ENCODE measurements at places on chromosomes 12 and 14.
A peak's percentile ranks its signal among the peaks of the same experiment; 100 is the strongest.

DNA sequence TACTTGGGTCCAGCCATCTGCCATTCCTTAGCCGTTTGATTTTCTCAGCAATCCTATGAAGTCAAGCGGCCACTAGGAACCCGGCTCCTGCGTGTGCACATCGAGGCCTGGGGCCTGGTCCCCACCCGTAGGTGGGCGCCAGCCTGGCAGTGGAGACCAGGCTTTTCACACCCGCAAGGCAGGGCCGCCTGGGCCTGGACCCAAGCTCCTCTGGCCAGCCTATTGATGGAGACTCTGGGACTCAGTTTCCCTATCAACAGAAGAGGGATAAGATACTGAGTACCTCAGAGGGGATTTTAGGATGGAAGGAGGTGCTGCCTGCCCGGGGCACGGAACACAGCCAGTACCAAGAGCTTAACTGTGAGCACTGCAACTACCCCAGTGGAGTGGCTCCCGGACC is 104.3 kb upstream of the C14orf180 start:
- DNase-seq: no peak

DNA sequence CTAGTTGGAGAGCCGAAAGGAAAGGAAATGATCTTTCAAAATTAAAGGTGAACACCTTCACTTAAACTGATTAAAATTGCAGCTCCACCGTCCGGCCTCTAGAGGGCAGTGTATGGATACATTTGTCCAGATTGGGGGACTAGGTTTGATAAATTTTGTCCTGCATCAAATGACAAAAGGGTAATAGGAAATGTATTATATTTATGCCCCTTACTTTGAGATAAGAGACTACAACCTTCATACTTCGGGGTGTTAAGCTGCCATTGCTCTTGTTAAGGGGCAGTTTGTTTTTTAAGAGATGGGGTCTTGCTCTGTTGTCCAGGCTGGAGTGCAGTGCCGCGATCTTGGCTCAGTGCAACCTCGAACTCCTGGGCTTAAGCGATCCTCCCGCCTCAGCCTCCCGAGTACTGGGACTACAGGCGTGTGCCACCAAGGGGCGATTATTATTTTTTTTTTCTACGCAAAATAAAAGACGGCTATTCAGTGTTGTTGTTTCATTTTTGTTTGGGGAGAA is 818 bp upstream of the SUOX start:
- DNase-seq: peak; percentile 45

DNA sequence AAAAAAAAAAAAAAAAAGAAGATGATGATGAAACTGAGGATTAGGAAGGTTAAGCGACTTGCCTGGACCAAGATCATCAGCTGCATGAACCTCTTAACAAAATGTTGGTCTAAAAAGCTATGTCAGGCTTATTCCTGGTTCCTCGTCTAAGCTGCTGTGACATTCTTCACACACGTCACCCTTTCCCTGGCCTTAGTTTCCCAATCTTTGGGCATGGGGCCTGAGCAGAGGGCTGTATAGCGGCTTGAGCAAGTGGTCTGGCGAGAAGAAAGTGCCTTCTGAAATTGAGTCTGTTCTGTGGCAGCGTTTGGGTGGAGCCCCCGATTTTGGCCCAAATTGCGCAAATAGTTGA is 58.7 kb upstream of the CCND2 start:
- no peak for DNase-seq

DNA sequence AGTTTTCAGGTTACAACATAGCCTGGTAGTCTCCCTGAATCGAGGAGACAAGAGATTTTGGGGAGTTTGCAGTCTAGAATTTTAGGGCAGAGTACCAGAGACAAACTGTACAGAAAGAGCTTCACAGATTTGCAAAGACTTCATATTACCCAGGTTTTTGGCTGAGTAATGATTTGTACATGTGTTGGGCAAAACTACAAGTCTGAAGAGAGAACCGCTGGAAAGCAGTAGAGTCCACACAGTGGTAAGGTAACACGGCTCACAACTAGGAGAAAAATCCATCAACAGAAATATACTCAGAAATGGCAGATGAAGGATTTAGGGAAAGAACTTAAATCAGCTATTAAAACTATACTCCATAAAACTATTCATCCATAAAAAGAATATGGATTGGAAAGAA is 25.7 kb downstream of the FBXO33 start:
- DNase-seq: no peak

DNA sequence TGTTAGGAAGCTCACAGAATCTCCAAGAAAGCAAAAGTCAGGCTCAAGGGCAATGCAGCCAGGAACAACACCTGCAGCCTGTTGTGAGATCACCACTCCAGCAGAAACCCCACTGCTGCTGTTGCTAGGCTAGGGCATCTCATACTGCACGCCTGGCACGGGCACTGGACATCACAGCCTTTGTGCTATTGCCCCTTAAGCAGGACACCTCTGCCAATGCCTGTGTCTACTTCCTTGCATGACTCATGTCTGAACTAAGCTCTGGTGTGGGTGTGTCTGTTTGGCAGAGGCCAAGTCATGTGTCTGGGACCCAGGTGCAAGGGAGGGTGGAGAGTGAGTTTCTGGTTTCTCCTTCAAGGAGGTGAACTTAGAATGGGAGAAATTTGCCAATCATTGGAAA is 10.0 kb upstream of the DDX47 start:
- peak; percentile 77 for DNase-seq

GRCh38 chr14:101121508-101122139 is 218.1 kb upstream of the RTL1 start:
- DNase-seq: no peak

- peak; percentile 9 for DNase-seq
Measured at GRCh38 chr14:74257078-74257940, 18.1 kb downstream of the VSX2 start.

DNA sequence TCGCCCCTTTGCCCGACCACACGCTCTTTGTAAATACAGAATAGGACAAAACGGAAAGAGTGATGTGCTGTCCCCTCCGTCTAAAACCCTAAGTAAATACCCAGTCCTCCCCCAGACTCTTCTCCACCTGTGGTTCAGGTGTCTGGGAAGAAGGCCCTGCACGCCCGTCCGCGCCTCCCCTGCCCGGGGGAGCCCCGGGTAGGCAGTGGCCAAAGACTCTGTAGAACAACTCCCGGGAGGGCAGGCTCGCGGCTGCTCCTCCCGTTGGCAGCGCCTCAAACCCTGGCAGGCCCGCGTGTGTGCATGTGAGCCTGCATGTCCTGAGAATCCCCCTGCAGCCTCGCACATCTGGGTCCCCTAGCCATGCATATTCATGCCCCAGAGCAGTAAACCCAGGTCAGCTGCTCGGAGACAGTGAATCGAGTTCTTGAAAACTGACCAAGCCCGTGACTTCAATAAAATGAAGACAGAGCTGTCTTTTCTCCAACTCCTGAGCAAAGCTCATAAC is 165.8 kb downstream of the MON2 start:
- DNase-seq: peak; percentile 21

- DNase-seq: peak; percentile 65
Measured at GRCh38 chr12:110199339-110200123, 75.4 kb downstream of the IFT81 start.
